ENCODE measurements at places on chromosomes 1 and 21.

DNA sequence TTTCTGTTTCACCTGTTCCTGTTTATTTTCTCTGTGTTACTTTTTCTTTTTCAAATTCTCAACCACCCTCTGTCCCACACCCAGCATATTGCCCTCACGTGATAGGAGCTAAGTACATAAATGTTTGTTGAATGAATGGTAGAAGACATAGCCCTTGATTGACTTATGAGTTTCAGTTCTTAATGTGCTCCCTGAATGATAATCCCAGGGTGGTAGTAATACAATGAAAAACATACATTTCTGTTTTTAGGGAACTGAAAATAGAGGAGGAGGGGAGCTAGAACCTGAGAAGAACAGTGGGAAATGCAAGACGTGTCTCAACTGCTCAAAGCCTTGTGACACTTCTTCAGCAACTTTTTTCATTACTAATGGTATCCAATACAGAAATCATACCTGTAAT lies 147.1 kb downstream of the SPATA46 start:
- DNase-seq = no peak

DNA sequence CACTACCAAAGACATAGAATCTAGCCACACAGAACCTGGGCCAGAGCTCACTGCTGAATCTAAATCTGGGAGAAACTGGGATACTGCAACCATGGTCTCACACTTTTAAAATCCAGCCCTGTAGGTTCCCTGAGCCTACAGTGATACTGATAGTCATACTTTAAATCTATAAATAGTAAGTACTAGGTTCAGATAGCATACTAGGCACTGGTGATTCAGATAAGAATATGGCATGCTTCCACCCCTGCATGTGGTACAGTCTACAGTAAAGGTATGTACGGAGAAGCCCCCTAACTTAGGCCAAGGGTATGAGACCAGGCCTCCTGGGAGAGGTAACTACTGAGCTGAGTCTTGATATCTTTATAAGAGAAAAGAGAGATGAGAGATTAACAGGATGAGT lies 193.3 kb upstream of the HMGB4 start:
- no peak for DNase-seq

DNA sequence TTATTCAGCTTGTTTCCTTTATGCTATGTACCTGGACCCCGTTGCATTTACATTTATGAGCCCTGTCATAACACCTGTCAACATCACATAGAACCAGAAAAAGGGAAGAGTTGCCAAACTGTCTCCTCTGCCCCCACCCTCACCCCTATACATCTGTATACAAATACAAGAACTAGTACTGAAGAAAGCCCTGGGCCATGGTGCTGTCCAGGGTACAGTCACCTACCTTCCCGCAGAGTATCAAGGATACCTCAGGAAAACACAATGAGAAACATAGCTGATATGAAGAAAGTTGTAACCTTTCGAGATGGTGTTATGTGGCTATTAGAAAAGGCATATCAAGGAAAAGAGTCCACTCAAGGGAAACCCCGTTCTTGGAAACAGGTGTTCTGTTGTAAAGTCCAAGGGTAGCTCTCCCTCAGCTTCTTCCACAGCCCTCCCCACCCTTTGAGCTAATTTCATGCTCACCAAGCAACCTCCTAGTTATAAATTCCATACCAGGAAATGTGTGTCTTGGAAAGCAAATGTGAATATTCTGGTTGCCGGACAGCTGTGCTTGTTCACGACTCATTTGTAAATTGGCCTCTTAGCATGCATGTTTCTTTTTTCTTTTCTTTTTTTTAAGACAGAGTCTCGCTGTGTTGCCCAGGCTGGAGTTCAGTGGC lies 16.7 kb upstream of the AVPR1B start:
- DNase-seq = no peak

- no peak for DNase-seq
Measured at GRCh38 chr1:55311057-55311641, 96.0 kb upstream of the USP24 start.

- no peak for DNase-seq
Measured at GRCh38 chr21:32548978-32549377, 36.3 kb downstream of the TCP10L start.

DNA sequence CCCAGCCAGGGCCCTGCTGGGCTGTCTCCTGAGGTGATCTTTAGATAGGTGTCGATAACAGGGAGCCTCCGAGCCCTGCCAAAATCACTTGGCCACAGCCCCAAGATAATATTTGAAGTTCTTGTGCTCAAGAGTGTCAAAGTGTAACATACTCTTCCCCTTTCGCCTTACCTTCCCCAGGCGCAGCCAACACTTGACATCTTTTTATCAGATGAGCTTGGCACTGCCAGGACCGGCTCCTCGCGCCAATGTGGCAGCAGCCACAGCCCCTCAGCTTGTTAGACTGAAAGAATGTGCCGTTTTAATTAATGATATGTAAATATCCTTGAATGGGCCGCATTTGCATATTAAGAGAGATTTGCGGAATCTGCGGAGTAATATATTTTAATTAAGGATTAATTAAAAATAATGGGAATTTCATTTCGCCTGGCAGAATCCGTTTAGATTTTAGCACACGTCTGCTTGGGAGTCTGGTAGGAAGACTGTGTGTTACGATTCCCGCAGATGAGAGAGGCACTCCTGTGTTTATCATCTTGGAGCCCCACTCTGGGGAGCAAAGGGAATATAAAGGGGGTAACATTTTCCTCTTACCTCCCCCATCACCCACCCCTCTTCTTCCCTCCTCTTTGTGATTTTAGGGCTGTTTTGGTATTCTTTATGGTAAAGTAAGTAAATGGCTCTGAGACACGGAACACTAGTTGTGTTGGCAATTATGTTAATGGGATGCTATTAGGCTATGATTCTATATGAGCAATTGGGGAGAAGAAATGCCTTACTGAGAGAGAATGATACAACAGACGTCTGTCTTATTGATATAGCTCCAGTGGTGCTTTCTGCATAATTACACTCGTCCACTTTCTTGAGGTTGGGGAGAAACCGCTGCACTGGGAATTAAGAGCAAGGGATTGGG lies 109.8 kb downstream of the PBX1 start:
- DNase-seq = no peak

DNA sequence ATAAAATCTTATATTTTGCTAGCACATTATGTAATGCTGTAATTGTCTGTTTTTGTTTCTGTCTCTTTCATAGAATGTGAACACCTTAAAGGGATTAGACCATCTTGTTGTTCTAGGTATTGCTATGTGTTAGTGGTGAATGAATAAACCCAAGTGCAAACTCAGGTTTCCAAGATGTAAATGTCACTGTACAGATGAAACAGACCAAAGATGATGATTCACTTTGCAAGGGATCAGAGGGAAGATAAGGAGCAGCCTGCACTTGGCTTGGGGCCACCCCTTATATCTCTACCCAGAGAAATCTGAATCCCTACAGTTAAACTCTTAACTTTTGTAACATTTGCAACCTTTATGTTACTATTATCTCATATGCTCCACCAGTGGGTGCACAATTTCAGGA lies 25.4 kb downstream of the UROD start:
- DNase-seq = no peak

GRCh38 chr1:203505526-203506204 lies 11.7 kb downstream of the OPTC start:
- no peak for DNase-seq

- DNase-seq = no peak
Measured at GRCh38 chr1:31447210-31447609, 34.2 kb downstream of the SERINC2 start.

GRCh38 chr1:16905110-16905867 lies 9.5 kb downstream of the RNU1-2 start:
- no peak for DNase-seq

DNA sequence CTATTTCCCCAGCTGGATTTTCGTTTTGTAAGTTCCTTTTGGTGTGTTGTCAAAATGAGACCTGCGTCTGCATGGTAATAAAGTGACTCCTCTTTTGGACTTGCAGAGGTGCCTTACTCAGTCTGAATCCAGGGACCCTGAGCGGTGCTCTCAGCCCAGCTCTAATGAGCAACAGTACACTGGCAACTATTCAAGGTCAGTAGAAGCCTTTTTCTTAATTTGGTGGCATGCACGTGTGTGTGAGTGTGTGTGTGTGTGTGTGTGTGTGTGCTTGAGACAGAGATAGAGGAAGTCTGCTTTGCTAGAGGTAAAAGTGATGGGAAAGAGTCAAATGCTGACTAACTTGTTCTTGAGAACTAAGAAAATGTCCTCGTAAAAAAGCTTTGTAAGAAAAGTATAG lies 105.4 kb downstream of the CD247 start:
- no peak for DNase-seq

DNA sequence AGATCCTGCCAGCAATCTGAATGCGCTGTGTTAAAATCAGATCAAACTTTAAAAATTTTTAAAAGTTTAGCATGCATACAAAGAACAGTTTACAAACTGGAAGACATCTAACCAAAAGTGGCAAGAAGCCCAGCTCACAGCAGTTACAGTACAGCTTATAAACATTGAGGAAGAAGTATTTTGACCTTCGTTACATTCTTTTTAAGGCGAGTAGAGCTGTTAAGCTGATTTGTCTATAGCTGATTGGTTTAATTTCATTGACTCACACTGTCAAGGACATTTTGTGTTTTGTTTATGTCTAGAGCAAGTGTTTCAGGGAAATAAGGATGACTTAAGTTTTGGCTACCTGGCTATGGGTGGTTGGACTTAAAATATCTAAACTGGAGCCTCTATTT lies 3.0 kb upstream of the PGM1 start:
- no peak for DNase-seq

DNA sequence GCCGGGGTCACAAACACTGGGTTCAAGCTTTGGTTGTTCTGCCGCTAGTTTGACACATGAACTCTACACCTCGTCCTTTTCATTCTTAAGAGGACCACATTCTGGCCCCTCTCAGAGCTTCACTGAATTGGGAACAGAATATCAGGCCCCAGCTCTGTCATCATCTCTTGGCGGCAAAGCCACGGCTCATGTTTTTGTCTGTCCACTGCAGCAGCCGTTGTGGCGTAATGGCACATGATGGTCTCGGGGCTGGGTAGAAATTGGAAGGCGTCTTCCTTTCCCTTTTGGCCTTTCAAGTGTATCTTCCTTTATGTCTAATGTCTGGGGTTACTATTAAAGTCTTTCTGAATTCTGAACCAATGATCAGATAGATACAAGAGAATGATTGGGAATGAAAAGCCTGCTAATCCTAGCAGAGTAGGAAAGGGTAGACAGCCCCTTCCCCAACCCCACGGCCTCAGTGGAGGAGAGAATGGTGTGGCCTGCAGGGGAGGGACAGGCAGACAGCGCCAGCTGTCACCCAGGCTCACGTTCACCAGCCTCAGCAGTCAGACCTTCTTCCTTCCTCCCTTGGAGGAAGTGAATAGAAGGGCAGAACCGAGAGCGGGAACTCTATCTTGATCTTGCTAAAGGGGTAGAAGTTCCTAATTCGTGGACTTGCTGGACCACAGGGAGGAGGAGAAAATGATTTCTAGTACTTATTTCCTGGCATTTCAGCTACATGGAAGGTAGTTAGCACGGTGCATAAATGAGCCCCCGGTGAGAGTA lies 498.1 kb downstream of the KIF26B start:
- no peak for DNase-seq

- DNase-seq = no peak
Measured at GRCh38 chr1:33133478-33134105, 48.3 kb downstream of the TRIM62 start.

DNA sequence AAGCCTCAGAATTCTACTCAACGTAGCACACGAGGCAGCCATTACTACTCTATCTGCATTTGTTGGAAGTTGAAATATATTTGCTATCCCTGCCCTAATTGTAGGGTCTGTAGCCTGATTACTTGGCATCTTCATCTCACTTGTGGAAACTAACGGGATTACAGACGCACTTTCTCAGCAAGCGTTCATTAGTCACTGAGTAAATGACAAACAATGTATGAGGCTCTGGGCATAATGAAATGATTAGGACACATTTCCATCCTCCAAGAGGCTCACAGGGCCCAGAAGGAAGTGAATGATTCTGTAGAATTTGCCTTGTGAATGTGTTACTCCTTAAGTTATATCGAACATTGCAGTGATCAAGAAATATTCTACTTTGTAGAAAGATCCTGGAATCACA lies 78.1 kb downstream of the KIF26B start:
- no peak for DNase-seq

DNA sequence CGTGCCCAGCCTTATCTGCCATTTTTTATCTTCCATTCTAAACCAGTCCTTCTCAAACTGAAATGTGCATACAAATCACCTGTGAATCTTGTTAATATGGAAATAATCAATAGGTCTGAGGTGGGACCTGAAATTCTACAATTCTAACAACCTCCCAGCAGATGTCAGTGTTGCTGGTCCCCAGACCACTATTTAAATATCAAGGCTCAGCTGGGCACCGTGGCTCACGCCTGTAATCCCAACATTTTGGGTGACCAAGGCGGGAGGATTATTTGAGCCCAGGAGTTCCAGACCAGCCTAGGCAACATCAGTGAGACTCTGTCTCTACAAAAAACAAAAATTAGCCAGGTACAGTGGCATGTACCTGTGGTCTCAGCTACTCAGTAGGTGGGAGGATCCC lies 4.1 kb downstream of the UQCRHL start:
- DNase-seq = no peak

GRCh38 chr1:158675563-158676323 lies 10.8 kb downstream of the SPTA1 start:
- DNase-seq = no peak

GRCh38 chr1:107184888-107185287 lies 44.0 kb downstream of the NTNG1 start:
- no peak for DNase-seq

DNA sequence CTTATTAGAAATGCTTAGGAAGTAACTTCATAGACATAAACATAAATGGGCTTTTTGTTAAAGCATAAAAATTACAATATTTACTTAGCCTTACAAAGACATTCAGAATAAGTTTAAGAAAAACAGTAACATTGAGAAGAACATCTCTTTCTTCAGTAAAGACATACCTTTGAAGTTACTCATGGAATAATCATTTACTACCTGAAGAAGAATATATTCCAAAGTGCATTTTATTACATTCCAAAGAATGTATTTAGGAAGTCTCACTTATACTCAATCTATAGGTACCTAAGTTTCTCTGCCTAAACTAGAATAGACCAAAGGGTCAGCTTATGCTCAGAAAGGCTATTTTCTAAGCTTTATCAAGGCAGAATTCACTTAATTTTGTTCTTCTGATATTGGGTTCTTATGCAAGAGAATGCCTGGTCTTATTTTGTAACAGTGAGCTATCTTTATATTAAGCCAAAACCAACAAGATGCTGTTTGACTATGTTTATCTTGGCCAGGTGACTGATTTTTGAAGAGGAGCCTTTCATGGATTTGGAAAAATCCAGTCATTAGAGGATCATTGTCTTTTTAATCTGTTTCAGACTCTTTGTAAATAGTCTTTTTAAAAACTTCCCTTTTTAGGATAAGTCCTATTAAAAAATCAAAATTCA lies 110.1 kb downstream of the OLFML2B start:
- DNase-seq = no peak

DNA sequence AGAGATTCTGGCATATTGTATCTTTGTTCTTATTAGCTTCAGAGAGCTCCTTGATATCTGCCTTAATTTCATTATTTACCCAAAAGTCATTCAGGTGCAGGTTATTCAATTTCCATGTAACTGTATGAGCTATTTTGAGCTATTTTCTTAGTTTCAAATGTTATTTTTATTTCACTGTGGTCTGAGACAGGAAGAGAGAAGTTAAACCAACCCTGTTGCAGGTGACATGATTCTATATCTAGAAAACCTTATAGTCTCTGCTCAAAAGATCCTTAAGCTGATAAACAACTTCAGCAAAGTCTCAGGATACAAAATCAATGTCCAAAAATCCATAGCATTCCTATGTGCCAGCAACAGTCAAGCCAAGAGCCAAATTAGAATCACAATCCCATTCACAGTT lies 1644.0 kb upstream of the B3GALT2 start:
- DNase-seq = no peak

All from stimulated activated CD4-positive, alpha-beta T cell treated with anti-CD3 and anti-CD28 coated beads, TNF-alpha, amount 100 ng/mL, for 4 hours (primary cell).